GOT3 (cell line): ENCODE measurements at places on chromosomes 5 and 9.

DNA sequence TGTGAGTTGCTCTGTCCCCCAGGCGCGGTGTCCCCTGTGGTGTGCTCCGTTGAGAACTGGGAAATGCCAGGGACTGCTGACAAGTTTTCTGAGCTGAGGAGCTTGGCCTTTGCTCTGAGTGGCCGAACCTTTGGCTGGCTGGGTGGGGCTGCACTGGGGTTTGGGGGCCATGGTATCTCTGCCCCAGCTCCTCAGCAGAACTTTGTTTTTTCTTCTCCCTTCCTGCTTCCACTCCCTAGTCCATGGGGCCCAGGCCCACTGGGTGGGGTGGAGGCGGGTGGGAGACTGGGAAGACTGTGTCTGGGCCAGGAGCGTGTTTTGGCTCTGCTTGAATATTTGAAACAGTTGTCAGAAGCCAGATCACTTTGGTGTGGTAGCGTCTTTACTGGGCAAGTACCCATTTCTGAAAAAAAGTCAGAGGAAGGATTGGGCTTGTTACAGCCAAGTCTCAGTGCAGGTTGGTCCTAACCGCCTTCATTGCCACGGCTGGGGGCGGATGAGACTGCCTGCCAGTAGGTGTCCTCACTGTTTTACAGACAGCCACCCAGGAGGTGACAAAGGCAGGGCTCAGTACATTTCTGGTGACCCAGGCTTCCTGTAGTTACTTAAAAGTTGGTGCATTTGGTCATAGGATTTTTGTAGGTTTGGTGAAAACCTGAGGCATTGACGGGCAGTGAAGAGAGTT is 92.7 kb downstream of the DAB2IP start:
- no peak for DNase-seq

DNA sequence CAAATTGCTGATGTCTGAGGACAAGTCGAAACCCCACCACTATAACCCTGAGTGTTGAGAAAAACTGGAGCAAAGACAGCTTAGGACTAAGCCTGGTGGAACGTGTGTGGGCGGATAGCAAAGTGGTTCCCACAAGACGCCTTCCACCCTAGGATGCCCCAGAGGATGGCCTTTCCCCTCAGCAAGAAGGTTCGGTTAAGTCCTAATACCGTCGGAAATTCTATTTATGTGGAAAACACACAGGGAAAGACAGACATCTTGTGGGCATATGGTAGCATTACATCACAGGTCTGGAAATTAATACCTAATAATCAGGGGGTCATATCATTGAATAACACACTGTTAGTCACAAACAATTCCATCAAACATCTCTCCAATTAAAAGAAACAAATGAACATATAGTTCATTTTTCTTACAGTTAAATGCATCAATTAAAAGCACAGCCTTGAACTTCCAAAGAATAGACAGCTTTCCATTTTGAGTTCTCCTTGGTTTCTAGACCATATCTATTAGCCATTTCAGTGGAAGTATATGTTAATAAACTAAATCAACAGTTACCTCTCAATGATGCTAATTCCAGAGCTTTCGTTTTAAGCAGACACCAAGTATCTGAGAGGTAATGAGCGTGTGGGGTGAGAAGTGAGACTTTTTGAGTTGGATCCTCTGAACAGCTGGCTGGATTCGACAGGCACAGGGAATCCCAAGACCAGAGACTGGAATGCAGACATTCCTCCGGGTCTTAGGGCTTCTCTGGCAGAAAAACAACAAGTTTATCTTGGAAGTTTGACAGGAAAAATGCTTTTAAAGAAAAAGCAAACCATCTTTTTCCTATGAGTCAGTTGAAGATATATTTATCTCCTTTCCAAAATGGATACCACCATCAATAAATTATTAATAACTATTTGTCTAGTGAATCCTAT is 2.9 kb upstream of the ICE1 start:
- DNase-seq: no peak

- DNase-seq: no peak
Observed at GRCh38 chr5:22928821-22929482, 75.8 kb upstream of the CDH12 start.

DNA sequence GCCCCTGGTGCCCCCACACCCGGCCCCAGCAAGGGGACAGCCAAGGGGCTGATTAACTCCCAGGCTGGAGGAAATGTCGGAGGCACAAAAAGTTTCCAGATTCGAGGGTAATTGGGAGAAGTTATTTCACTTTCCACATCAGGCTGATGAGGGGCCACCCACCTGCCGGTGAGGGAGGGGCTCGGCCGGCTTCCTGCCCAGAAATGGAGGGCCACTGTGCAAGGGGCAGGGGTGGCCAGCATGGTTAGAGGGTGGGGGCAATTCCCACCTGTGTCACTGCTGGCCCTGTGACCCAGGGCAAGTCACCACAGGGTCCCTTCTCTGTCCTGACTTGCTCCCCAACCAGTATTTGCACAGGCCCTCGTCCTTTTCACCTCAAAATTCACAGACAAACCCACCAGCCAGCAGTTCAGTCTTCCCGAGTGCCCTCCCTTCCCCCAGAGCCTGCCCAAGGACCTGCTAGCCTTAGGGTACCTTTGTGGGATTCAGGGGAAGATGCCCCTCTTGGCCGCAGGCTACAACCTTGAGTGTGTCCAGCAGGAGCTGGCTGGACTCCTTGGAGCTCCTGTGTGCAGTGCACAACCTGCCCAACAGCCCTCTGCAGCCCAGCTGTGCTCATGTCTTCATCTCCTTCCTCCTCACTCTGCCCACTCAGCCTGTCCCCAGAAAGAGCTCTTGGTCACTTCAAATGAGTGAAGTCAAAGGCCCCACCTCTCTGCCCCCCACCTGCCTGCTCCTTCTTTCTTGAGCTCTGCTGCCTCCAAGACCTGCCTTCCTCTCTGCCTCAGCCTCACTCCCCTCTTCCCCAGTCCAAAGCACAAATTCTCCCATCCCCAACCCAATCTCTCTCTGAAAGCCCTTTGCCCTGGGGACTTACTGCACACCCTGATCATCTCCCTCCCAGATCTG is 130.5 kb downstream of the BARX1 start:
- DNase-seq: no peak

GRCh38 chr5:61806491-61807020 is 474.5 kb downstream of the ZSWIM6 start:
- DNase-seq: no peak

DNA sequence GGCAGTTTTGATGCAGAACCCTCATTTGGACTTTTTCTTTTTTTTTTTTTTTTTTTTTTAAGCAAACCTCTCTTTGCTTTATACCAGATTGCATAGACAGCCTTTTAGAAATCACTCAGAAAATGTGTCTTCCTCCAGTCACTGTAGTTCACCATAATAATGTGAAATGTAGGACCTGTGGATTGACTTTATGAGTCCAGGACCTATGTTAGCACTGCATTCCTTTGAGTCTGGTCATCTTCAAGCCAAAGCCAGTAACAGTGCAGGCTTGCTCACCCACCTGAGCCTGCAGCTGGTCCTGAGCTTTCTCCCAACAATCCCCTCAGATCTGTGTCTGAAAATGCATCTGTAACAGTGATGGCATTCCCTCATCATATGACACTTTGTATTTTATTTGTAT is 110.7 kb upstream of the NFIL3 start:
- no peak for DNase-seq
